ENCODE measurements at places on chromosomes 5 and 9.
A peak's percentile ranks its signal among the peaks of the same experiment; 100 is the strongest.

GRCh38 chr5:124261848-124262247 is 484.6 kb downstream of the ZNF608 start:
- DNase-seq, result no peak

DNA sequence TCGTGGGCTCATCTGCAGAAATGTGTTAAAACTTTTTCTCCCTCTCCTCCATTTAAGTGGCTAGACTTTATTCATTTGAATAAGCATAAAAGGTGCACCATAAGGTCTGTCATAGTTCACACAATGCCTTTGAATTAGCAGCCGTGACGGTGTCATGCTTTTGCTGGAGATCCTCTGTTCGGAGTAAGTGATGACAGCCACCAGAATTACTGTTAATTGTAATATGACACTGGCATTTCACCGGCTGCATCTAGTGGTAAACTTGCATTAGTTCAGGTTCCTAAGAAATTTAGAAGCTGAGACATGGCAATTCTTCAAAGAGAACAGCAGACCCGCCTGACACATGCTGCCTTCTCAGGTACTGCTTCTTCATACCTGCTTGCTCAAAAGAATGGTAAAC is 241.7 kb downstream of the EBF1 start:
- DNase-seq, result no peak

DNA sequence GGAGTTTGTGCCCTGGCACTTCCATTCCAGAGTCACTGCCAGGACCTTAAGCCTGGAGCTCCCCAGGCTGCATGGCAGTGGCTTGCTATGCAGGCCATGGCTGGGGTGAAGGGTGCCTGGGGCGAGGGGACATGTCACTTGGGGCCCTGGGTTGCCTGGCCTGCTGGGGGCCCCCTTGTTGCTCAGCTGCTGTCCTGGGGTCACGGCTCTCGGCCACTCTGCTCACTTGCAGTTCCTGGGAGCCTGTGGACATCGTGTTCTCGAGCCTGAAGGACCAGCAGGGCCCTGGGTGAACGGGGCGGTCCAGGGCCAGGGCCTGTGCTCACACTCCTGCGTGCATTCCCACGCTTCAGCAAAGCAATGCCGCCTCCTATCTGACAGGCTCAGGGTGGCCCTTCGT is 14.5 kb upstream of the SLC2A6 start:
- DNase-seq, result no peak

DNA sequence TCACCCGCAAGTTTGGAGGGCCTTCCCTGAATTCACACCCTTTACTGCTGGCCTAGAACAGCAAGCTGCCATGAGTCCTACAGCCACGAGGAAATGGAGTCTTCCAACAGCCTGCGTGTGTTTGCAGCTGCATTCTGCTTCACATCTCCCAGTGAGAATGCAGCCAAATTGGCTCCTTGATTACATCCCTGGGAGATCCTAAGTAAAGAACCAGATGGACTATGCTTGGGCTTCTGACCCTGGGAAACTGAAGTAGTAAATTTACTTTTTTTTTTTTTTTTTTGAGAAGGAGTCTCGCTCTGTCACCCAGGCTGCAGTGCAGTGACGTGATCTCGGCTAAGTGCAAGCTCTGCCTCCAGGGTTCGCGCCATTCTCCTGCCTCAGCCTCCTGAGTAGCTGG is 617.0 kb upstream of the CDH18 start:
- DNase-seq, result no peak

GRCh38 chr5:140381972-140382371 is 19.7 kb upstream of the ANKHD1 start:
- no peak for DNase-seq

DNA sequence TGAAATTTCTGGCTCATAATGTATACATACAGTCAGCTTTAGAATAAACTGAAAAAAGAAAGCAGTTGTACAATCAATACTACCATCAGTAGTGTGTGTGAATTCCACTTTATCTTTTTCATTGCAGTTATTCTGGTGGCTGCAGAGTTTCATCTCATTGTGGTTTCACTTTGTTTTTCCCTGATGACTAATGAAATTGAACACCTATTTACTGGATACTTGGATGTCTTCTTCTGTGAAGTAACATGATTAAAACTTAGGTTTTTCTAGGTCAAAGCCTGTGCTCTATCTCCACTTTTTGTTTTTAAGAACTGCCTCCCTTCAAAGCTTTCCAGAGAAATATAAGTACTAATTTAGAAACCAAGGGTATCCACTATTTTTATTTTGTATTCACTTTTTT is 174.3 kb downstream of the TRPM3 start:
- no peak for DNase-seq

GRCh38 chr9:2958219-2958618 is 114.3 kb upstream of the PUM3 start:
- no peak for DNase-seq

- DNase-seq, result no peak
Measured at GRCh38 chr5:86542532-86542931, 75.2 kb upstream of the COX7C start.

DNA sequence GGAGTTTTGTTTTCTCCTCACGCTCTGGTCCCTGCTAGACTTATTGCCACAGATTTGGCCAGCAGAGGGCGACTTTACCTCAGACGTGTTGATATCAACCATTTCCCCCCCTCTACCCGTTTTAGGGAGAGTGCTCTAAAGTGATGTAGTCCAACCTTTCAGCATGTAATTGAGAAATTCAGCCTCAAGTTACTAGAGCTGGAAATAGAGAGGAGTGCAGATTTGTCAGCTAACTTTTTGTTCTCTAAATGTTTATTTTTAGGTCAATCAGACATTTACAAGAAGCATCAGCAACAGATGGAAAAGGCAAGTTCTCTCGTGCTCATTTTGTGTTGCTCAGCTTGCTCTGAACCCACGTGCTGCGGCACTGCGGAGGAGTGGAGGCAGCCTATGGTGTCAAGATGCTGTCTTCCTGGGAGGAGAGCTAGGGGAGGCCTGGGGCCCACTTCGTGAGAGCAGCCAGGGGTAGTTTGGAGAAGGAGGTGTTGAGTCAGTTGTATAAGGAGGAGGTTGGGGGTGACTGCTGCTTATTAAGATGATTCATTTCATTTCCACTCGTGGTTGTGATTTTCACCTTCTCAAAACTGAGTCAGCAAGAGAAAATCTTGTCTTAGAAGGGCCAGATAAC is 53.6 kb downstream of the GPR107 start:
- peak; percentile 72 for DNase-seq

DNA sequence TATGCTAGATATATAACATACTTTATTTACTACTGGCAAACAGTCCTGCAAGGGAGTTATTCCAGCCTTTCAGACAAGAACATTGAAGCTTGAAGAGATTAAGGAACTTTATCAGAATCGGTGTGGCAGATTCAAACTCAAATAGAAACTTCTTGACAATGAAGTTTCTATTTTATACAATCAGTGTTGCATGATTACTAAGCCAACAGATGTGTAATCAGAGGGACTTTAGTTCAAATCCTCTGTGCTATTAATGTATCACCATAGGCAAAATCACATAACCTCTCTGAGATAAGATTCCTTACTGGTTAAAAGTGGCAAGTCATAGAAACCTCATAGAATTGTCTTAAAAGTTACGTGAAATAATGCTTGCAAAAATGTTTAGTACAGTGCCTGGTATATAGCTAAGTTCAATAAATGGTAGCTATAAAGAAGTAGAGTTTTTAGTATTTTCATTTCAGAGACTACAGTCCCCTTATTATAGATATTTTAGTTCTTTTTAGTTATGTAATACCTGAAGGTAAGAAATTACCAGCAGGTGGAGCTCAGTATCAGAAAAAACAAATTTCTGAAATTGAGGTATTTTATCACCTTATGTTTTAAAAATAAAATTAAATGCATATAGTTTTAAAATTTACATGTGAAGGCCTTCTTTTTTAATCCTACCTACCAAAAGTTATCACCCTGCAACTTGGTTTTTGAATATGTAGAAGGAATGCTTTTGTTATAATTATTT is 172.1 kb downstream of the FER start:
- DNase-seq, result no peak

GRCh38 chr5:2224689-2225088 is 342.0 kb upstream of the IRX4 start:
- no peak for DNase-seq

DNA sequence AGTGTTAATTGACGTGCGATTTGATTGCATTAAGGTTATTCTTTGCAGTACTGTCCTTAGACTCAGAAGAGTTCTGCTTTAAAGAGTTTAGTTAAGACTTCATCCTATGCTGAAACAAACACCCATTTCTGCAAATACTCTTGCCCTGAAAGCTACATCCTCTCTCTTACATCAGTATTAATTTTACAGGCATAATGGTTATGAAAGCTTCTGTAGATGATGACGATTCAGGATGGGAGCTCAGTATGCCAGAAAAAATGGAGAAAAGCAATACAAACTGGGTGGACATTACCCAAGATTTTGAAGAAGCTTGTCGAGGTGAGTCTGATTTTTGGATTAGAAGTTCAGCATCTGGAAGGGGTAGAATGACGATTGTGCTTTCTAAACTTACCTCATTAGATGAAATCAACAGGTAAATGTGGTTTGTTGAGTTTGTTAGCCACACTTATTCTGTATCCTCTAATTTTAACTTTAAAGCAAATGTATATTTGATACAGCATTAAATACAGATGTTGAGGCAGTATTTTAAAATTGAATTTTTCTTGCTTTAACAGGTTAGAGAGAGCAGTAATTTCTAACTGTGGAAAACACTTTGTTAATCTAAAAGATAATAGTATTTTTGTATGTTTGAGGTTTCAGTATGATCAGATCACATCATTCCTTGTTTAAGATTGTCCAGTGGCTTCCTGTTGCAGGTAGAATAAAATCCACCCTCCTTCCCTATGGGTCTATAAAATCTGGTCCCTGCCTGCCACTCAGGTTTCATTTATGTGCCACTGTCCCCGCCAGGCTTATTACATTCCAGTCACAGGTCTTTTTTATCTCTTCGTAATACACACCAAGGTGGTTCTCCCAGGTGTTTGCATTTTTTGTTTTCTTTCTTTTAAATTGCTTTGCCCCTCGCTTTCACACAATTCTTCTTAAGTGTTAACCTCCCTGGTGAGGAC is 1.3 kb downstream of the NAA35 start:
- no peak for DNase-seq

DNA sequence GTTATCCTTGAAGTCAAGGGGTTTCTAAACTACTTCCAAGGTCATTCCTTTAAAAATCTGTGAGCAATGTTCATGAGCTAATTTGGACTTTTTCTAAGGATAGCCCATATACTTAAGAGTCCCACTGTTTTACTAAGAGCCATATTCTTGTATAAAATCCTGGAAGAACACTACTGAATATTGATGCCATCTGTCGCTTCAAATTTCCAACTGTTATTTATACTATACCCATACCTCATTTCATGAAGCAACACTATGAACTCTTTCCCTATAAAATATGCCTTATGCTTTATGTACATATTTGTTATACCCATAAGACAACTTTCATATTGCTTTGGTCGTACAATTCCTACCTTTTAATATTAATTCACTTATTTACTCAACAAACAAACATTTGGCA is 12.4 kb upstream of the ANKRD55 start:
- DNase-seq, result no peak

DNA sequence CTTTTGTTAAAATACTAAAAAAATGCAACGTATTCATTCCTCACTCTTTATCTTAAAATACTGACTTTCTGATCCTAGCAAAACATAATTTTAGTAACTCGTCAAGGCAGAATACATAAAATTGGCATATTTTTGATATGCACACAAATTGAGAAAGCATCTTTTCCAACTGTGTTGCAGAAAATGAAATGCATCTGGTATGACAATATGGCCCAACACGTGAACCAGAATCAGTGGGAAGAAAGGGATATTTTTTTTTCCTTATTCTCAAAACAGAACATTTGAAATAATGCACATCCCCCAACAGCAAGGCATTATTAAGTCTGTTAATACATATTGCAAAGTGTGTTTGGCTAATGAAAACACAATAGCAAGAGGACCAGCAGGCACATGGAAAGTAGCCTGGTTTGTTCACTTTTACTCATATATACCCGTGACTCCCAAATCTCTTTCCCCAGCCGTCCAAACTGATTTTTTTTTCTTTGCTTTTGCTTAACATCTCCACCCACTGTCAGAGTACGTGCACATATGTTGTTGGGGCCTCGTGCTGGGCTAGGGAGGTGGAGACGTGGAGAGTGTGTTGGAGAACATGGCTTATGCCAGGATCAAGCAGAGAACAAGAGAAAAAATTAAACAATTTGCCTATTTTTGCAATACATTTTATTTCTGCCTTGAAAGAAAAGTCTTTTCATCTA is 4.3 kb downstream of the MCTP1 start:
- no peak for DNase-seq

DNA sequence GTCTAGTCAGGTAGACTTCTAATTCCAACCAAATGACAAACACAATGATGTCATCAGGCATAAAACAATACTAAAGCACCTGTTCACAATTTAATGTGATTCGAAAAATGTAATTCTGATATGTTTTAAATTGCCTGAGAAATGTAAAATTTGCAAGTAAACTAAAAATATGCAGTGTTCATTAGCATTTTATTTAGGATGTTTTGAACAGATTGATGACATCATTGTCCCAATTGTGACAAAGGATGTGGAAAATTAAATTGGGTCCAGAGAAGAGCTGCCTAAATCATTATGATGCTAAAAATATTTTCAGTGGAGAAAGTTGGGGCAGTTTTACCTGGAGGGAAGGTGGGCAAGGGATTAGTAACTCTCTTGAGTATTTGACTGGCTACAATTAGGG is 86.5 kb downstream of the CFAP90 start:
- no peak for DNase-seq

DNA sequence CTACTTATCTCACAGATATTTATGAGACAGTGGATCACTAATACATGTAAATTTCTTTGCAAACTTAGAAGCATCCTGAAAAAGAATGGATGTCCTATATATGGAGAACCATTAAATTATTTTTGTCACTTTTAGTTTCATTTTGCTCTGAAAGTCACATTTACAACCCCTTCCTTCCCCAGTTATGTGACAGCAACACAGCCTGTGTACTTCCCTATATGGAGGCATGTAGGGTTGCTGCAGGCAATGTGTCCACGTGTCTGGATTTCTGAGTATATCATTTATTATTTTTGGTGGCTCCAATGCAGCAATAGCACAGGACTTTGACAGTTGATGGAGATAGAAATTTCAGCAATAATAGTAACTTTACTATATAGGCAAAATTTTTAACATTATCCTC is 156.4 kb downstream of the ST8SIA4 start:
- no peak for DNase-seq

- no peak for DNase-seq
Measured at GRCh38 chr5:14600846-14601245, 19.3 kb downstream of the OTULINL start.

All from stimulated activated CD8-positive, alpha-beta memory T cell treated with anti-CD3 and anti-CD28 coated beads, Interleukin-7, amount 100 ng/mL, for 4 hours (primary cell).